ENCODE measurements at places on chromosomes 13 and 19.
A peak's percentile ranks its signal among the peaks of the same experiment; 100 is the strongest.

- no peak for DNase-seq
Observed at GRCh38 chr13:79740991-79741390, 260.0 kb downstream of the NDFIP2 start.

DNA sequence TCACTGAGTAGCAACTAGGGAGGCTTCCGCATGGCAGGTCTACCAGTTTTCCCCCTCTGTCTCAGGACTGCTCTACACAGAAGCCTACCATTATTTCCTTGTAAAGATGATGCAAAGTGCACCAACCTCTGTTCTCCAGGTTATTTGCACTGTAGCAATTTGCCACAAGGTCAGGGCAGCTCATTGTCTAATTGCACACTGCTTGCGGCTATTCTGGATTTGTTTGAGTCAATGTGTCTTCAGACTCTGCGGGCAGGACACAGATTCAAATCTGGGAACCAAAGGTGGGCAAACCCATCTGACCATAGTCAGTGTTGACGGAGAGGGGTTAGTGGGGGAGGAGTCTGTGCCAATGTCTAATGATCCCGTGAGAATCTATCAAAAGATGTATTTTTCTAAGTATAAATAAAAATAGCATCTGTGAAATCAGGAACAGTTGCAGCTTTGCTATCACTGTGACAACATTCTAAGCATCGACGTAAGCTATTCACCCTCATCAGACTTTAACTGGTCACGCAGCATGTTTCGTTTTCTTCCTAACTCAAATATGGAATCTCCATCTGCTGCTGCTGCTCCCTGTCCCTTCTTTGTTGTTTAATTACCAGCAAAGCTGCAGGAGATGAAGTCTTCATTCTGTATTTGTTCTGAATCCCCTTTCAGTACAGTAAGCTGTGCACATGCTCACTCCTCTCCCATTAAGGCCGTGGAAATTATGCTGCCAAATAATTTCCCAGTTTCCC lies 26.4 kb downstream of the CYSLTR2 start:
- DNase-seq, result no peak

DNA sequence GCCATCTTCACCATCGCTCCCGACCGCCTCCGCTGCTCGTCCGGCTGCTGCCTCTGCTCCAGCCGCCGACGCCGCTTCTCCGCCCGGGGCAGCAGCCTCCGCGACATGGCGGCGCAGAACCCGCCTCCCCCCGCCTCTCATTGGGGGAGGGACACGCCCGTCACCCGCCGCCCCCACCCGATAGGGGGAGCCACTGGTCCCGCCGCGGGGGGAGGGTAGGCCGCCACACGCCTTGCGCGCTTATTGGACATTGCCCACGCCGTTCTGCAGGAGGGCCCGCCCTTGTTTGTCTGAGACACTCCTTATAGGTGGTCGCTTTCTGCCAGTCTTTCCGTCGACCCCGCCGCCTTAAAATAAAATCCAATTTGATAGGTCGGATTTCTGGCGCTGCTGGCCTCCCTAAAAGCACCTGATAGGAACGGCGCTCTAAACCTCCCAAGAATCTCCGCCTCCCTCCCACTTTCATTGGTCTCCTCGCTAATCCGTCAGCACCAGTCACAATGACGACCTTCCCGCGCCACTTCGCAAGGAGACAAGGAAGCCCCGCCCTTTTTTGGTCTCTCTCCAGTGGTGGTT lies at the start of gene HNRNPL:
TSS of gene HNRNPL (minus strand) at position 127 of the 576 bp plus-strand sequence. CDS start at position 107, 20 bp downstream.
- peak; percentile 100 for DNase-seq

GRCh38 chr13:37229931-37230330 lies 124.5 kb upstream of the CSNK1A1L start:
- DNase-seq, result no peak

GRCh38 chr19:2356036-2356646 lies 3.9 kb upstream of the TMPRSS9 start:
- DNase-seq, result no peak

GRCh38 chr19:11295665-11296245 lies at the start of gene TSPAN16:
Gene TSPAN16 (plus strand): TSS chr19:11296160. CDS start chr19:11296298, 138 bp downstream.
- DNase-seq, result no peak

DNA sequence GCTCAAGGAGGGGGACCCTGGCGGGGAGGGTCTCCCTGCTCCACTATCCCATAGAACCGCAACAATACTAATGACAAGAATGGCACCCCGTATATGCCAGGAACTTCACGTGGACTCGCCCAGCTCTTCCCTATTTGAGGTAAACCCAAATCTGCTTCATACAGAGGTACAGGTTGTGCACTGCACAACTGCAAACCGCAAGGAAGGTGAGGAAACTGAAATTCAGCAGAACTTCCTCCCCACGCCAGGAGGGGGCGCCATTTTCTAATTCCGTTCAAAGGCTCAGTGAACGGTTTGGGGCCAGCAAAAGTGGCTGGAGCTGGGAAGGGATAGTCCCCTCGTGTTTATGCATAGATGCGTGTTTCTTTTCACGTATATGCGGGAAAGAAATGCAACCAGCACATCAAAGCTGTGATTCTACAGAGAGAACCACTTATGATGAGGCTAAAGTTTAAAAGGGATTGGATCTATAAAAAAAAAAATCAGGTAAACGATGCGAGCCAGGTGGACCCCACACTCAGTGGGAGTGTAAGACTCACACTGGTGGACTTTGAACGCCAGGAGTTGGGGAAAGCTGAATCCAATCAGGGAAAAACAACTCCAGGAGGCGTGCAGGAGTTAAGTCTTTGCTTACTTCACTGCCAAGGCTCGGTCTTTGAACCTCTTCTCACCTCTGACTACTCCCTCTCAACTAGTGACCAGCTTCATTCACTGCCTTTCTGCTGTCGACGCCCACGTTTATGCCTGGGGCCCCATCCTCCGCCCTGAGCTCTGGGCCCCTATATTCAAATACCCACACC lies 20.3 kb downstream of the C19orf81 start:
- peak; percentile 12 for DNase-seq

DNA sequence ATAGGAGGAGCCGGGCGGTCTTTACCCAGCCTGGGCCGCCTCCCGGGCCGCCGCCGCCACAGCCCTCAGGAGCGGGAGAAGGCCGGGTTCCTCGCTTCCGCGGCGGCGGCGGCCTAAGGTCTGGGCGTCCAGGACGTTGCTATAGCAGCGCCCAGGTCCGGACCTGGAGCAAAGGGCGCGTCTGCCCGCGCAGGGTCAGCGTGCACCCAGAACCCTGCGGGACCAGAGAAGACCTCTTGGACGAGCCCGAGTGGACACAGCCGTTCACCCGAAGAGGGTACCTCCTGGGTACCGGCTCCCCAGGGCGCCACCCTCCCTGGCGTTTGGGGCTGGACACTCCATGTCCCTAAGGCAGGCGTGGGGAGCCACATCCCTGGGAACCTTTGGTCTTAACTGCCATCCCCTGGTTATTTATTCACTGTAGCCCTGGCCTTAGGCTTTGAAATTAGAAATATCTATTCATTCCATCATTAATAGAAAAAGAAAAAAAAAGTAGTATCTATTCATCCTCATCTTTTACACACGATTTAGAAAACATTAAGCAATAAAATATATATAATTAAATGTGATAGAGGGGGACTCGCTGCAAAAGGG lies 2.4 kb downstream of the DZIP1 start:
- DNase-seq, result no peak

DNA sequence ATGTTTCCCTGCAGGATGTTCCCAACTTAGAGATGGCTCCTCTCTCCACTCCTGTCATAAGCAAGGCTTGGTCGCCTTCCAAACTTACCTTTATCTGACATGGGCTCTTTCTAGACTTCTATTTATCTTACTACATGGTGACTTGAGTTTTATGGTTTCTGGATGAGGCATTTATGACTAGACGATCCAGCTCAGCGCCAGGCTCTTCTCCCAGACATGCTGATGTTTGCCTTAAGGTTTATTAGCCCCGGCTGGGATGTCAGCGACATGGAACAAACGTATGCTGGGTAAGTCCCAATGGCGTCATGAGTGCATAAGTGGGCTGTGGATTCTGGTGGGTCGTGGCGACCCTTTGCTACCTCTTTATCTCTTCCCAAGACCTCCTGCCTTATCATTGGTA lies 39.8 kb upstream of the SLC15A1 start:
- no peak for DNase-seq

GRCh38 chr19:31718898-31719297 lies 369.7 kb upstream of the TSHZ3 start:
- DNase-seq, result no peak

GRCh38 chr13:25604106-25604505 lies 232.3 kb downstream of the ATP8A2 start:
- DNase-seq, result no peak

- no peak for DNase-seq
Observed at GRCh38 chr19:46631481-46631880, 4.5 kb downstream of the GNG8 start.

DNA sequence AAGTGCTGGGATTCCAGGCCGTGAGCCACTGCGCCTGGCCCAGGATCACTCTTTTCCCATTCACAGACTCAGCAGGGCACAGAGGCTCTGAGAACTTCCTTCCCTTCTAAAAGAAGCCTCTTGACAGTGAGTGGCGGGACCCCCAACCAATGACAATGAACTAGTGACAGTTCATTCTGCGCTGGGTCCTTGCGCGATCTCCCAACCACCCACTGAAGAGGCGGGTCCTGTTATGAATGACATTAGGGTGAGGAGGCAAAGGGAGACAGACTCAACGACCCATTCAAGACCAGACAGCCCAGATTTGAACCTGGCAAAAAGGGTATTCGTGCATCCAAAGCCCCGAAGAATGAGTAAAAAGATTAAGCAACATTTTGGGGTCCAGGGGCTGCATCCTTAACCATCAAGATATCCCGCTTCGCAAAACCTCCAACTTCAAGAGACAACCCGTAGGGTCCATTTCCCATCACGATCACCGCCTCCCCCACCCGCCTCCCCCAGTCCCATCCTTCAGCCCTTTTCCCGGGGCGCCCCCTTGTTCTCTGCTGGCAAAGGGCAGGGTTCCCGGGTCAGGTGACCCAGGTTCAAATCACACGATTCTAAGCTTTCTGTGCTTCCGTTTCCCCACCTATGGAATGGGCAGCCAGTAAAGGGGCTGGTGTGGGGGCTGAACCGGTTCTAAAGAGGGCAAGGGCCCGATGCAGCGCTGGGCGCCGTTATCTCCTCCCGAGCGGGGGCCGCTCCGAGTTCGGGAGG lies 719 bp downstream of the SUGP2 start:
- DNase-seq, result peak; percentile 25

- DNase-seq, result no peak
Observed at GRCh38 chr19:4986471-4986891, 17.6 kb downstream of the KDM4B start.

- no peak for DNase-seq
Observed at GRCh38 chr13:109331898-109332297, 454.5 kb downstream of the IRS2 start.

DNA sequence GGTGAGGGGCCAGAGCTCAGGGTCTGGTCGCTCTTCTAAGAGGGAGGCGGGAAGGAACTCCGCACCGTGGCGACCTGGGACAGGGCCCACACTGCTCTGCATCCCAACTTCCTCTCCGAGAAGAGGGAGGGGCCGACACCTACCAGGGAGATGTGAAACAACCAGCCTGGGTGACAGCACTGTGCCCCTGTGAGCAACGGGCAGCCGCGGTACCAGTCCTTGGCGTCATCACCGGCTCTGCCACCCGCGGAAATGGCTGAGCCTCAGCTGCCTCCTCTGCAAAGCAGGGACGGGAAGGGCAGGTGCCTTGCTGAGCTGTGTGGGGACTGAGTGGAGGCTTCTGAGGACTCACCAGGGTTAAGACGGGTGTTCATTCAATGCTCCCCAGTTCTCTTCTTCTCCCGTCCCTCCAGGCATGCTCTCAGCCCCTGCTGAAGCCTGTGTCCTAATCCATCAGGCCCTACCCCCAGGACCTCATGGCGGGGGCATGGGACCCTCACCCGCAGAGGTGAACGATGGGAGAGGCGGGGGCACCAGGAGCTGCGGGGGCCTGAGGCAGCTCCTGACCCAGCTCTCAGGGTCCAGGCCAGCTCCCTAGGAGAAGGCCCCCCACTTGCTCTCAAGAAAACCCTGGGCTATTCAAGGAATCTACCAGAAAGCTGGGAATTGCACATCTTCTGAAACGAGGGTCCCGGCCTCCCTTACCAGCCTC lies 9.3 kb downstream of the ZNF787 start:
- no peak for DNase-seq

GRCh38 chr13:45196622-45197021 lies 4.2 kb downstream of the KCTD4 start:
- DNase-seq, result no peak
